Effector memory CD8-positive, alpha-beta T cell (primary cell): ENCODE measurements at places on chromosomes 12 and 14.
A peak's percentile ranks its signal among the peaks of the same experiment; 100 is the strongest.

DNA sequence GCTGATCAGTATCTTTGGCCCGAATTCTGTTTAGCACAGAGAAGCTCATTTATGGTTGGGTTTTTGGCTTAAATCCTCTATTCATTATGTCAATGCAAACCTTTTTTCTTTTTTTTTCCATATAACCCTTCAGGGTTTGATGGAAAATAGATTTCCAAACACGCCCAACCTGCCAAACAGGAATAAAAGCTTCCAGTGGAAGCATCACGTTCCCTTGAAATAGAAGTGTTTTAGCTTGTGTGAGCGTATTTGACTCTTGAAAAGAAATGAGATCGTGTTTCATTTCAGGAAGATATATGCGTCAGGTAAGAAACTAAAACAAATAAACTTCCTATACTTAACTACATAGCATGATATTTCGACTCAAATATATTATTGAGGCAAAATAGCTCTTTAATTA lies at the start of gene PIK3C2G:
PIK3C2G (plus strand) TSS at position 246 of the 400 bp plus-strand sequence. CDS start 20,564 bp downstream, outside the sequence.
- no peak for DNase-seq

GRCh38 chr14:48704639-48705038 lies 881.5 kb downstream of the RPS29 start:
- DNase-seq, result no peak

- DNase-seq, result no peak
Measured at GRCh38 chr12:57129321-57129842, 1.1 kb downstream of the LRP1 start.

- no peak for DNase-seq
Measured at GRCh38 chr12:106107566-106107965, 31.2 kb downstream of the NUAK1 start.

DNA sequence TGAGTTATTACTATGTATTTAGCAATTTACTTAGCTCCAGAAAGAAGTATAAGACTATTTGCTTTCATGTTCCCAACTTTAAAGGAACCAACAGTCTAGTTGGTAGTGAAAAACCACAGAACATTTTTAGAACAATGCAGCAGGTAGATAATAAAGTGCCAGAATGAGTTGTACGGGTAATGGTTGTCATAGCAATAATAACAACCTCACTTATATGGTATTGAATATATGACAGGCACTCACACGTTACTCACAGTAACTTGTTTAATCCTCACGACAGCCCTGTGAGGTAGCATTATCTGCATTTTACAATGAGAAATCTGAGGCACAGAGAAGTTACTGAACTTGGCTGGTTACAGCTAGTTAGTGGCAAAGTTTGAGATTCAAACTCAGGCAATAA lies 10.6 kb upstream of the GAPDH start:
- DNase-seq, result no peak

GRCh38 chr12:75872762-75873161 lies 158.8 kb downstream of the PHLDA1 start:
- no peak for DNase-seq

DNA sequence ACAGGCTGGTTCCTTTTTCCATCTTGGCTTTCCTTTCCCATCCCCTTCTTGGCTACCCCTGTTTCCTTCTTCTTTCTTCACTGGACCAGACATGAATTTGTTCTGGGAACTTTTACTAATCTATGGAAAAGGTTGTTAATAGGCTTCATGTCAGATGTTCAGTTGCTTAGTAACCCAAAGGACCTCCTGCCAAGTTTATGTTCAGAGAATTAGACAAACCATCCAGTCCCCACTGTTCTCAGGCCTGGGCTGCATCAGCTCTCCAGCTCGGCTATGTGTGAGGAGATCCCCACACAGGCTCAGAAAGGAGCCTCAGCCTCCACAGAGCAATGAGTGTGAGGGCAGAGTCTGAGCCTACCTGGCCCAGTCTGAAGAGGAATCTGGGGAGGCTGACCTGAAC lies 78.0 kb downstream of the AKAP6 start:
- no peak for DNase-seq

GRCh38 chr12:95337146-95337545 lies 119.5 kb downstream of the VEZT start:
- DNase-seq, result no peak

DNA sequence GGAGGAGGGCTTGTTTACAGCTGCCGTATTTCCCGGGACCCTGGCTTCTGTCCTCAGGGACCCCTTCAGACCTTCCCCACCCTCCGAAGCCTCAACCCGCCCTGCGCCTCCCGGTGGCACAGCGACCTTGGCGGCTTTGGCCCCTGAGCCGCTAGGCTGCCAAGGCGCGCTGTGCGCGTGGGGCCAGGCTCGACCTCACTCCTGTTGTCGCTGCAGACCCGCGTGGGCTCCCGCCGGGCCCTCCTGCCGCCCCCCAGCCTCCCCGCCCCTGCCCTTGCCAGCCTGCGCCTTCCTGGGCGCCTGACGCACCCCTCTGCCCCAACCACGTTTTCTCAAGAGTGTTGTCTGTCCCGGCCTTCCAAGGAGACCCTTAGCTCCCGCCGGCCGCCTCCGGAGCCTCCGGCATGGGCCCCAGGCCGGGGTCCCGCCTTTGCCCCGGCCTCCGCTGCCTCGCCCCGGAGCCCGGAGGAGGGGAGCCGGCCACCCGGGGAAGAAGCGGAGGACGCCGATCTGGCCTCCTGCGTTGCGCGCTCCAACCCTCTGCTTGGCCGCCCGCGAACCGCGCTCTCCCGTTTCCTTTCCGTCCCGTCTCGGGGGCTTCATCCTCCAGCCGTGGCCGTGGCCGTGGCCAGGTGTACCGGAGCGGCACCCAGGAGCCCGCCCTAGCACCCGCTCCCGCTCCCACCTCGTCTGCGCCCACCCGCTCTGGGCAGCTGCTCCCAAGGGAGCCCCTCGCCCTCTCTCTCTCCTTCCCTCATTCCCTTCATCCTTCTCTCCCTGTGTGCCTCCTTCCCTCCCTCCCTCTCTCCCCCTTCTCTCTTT lies 19.9 kb downstream of the PPP2R5C start:
- DNase-seq, result peak; percentile 26

DNA sequence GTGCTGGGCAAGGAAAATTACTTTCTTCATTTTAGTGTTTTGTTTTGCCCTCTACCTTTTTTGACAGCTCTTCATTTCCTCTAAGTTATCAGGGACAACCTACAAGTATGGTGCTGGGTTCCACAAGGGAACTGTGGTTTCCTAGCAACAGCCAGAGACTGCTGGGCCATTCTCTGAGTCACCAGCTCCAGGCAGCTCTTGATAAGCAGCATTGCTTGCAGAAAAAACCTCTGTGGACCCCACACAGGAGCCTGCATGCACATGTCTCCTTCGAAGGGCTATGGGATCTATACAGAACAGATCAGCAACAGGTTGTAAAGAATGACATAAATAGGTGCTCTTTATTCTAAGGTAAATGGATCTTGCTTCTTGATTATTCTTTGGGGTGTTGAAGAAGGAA lies 81.0 kb upstream of the CCDC196 start:
- no peak for DNase-seq

- no peak for DNase-seq
Measured at GRCh38 chr14:74504874-74505720, 11.5 kb downstream of the ISCA2 start.

GRCh38 chr12:91924827-91925226 lies 220.8 kb downstream of the BTG1 start:
- DNase-seq, result no peak

DNA sequence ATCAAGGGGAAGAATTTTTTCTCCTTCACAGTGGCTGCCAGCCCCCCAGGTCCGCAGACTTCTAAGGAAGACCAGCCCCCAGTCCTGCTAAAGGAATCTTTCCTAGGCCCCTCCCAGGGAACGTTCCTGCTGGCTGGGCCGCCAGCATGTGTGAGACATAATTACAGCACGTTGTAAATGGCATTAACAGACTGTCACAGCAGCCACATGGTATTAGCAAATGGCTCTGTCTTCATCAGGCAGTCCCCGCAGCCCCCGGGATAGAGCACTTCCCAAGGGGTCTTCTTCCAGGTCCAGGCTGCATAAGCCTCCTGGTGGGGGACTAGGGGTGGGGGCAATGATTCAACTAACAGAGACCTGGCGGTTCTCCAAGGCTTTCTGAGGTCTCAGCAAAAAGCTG lies 34.9 kb upstream of the FAM222A start:
- DNase-seq, result no peak

DNA sequence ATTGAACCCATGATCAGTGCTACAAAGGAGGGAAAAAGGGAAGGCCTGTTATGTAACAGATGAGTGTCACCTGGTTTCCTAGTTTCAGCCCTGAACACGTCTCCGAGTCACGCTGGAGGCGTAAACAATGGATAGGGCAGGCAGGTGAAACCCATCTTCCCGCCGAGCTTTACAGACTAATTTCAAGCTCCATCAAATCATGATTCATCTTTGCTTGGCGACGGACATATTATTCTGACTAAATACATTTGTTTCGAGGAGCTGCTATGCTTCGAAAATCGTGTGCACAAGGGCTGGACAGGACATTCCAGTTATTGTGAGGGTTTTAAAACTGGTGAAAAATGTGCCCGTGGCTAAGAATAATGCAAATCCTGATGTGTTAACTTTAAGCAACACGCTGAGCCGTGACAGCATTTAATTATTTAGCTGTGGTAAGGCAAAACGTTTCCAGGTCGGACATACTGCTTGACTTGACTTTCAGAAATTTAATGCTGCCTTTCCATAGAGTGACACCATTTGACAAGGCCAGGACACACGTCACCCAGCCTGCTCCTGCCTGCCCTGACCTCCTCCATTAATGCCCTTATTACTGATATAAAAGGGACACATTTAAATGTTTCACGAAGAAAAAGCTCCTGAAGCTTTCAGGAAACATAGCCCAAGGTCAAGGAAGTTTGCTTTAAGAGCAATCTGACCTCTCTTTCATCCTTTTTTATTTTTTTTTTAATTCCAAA lies 1203.5 kb upstream of the TMEM132C start:
- DNase-seq, result no peak

GRCh38 chr14:26414103-26414502 lies 183.7 kb downstream of the NOVA1 start:
- no peak for DNase-seq

DNA sequence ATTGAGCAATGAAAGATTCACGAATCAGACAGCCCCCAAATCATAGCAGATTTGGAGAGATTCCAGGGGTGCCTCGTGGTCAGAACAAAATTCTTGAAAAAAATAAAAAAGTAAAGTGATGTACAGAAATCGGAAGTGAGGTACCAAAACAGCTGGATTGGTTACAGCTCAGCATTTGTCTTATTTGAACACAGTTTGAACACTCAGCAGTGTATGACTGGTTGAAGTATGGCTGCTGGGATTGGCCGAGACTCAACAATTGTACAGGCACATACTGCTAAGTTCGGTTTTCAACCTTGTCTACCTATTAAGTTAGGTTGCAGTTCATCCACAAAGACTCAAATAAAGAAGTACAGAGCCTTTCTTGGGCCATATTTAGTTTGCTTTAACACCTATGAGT lies 865.4 kb upstream of the TMEM132C start:
- no peak for DNase-seq

DNA sequence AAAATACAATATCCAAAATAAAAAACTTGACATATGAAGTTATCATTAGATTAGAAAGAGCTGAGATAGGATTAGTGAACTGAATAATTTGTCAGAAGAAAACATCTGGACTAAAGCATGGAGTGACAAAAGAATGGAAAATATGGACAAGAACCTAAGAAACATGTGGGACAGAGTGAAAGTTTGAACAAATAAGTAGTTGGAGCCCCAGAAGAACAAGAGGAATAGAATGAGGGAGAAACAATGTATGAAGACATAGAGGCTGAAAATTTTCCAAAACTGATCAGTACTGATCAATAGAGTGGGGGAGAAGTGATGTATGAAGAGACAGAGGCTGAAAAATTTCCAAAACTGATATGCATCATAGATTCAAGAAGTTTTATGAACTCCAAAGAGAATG lies 170.6 kb upstream of the CRY1 start:
- DNase-seq, result no peak

DNA sequence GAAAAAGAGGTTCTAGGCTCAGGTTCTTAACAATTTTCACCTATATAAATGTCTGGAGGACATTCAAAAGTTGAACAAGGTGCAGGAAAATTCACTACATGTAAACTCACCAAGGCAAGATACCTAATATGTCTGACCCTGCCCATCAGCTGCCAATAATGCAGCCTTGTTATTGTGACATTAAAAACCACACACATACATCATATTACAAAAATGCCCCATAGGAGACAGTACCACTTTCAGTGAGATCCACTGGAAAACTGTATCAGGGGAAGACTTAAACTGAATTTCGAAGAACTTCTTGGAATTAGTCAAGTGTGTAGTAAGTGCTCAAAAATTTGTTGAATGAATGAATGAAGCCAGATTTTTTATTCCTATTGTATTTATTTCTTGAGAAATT lies 83.1 kb downstream of the KICS2 start:
- DNase-seq, result no peak

- no peak for DNase-seq
Measured at GRCh38 chr12:30823764-30824163, 69.0 kb upstream of the CAPRIN2 start.

DNA sequence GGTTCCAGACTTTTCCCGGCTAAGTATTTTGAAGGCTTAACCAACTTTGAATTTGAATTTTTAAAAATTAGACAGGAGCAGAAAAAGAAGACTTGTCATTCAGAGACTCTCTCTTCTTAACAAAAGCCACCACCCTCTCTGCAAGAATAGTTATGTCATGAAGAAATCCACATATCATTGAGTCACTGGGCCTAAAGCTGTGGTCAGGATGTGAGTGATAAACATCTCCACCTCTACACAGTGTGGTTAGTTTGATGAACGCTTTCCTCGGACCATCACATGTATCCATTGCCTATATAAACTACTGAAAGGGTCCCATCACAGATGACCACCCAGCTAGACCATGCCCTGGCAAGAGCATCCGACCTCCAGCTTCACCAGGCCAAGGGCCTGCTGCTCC lies 226.1 kb downstream of the KSR2 start:
- no peak for DNase-seq

- DNase-seq, result no peak
Measured at GRCh38 chr12:52641468-52641867, 10.5 kb downstream of the KRT2 start.

DNA sequence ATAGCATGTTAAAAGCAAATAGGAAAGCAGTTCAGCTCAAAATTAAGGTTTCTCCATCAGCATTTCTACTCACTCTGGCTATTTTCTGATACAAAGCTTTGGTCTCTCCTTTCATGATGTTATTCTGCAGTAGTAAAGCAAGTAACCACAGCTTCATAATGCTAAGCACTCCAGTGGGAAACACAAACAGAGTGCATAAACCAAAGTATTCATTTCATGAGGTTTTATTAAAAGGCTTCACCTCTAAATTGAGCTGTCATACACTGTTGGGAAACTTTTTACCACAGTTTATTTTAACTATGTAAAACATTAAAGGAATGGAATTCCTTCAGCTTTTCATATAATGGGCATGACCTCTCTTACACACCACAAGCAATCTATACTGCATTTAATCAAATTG lies 157.9 kb upstream of the LMO3 start:
- no peak for DNase-seq

- no peak for DNase-seq
Measured at GRCh38 chr12:27491226-27491625, 32.8 kb upstream of the PPFIBP1 start.

DNA sequence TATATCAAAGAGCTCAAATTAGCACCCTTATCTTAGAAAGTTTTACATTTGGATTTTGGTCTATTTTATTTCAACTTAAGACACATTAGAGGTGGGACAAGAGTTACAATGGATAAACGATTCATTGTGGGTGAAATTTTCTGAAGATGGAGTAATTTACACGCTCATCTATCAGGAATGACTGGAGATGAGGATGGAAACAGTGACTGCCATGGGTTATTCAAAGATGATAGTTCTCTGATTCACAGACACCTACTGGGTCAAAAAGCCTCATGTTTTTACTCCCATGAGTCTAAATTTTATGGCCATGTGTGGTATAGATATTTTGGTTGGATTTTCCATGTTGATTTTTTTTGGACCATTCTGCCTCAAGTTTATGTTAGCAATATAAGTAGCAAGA lies 22.1 kb downstream of the SAMD4A start:
- DNase-seq, result no peak

GRCh38 chr12:51994959-51995358 lies 11.8 kb upstream of the TAMALIN start:
- no peak for DNase-seq
